ENCODE measurements at places on chromosomes 6 and 20. TPM values are rescaled to one million over a fixed set of nuclear protein-coding genes. Genes with fewer than 3 reads are reported as not detected.

Gene ENPP5
- total RNA-seq, result not detected

Gene RFX6
- not detected for total RNA-seq

Gene PTCRA
- not detected for total RNA-seq

Gene LY86
- not detected for total RNA-seq

Gene SOX12
- 4.9 TPM for total RNA-seq

Gene C20orf96
- 3.4 TPM for total RNA-seq

Gene NR2E1
- not detected for total RNA-seq

Gene GJE1
- not detected for total RNA-seq

Gene C6orf118
- total RNA-seq, result not detected

Gene FAM135A
- 12.6 TPM for total RNA-seq
